Neural progenitor cell (in vitro differentiated cells): ENCODE measurements at places on chromosomes 2 and 18. TPM values are rescaled to one million over a fixed set of nuclear protein-coding genes. Genes with fewer than 3 reads are reported as not detected.

Gene PAIP2B
- total RNA-seq, result 12.5 and 17.1 TPM in 2 replicates

Gene ELOA2
- total RNA-seq, result not detected in 2 replicates

Gene ANKRD30B
- total RNA-seq, result not detected in 2 replicates

Gene GCG
- total RNA-seq, result not detected in 2 replicates

Gene CFAP210
- total RNA-seq, result 1.2 and 2.5 TPM in 2 replicates

Gene CAVIN2
- total RNA-seq, result not detected in 2 replicates

Gene ABHD1
- 0.65 and 1.1 TPM in 2 replicates for total RNA-seq

Gene EFHD1
- total RNA-seq, result 5.9 and 7.0 TPM in 2 replicates

Gene DTNA
- total RNA-seq, result 10.0 and 15.0 TPM in 2 replicates

Gene IL36A
- total RNA-seq, result not detected in 2 replicates

Gene ACOXL
- 2.9 TPM in 2 replicates for total RNA-seq

GRCh38 chr2:106339609-106340008, 128.6 kb downstream of the RGPD3 start:
- DNase-seq, result no peak

DNA sequence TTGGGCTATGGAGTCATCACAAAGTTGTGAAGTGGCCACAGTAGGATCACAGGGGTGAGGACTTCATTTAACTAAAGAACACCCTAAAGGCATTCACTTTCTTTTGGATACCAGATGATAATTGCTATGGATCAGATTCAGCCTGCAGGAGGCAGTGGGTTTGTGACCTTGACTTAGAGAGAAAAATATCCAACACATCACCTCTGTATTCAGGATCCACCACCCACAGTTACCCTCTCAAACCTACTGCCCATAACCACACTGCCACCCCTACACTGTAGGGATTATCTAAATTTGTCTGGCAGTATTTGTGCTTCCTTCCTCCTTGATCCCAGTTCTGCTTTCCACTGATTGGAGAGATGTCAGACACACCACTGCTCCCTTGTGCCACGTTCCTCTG, 269.4 kb downstream of the MYCN start:
- no peak for DNase-seq

DNA sequence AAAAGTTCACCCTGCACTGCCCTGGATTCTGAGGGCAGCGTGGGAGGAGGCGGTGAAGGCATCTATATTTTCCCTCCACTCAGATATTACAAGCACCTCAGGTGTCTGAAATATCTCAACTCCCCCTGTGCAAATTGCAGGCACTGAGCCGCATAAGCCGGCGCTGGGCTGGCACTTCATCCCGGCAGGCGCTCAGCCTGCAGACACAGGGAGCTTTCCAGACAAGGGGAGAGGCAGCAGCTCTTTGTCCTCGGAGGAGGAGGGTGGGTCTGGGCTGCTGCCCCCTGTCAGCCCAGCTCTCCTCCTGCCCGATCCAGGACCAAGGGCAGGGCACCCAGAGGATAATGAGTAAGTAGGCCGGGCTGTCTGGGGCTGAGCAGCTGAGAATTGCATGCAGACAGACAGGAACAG, 189.3 kb upstream of the MYT1L start:
- DNase-seq, result peak; percentile 70

DNA sequence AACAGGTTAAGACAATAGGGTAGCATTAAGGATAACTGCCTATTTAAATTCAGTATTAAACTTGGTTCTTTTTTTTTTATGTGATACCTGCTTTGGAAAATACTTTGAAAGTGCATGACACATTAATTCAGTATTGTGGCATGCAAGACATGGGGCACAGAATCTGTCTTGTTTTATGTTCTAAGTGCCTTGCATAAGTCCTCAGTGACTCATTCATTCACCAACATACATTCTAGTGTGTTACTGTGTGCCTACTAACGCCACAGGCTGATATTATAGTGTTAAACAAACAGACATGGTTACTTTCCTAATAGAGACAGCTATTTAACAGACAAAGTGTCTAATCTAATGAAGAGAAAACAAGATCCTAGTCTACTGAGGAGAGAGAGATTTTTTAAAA, 91.7 kb downstream of the GCA start:
- no peak for DNase-seq

GRCh38 chr2:192465141-192465540, 270.4 kb upstream of the TMEFF2 start:
- no peak for DNase-seq

- no peak for DNase-seq
Measured at GRCh38 chr2:69723791-69724190, 18.1 kb upstream of the ANXA4 start.

DNA sequence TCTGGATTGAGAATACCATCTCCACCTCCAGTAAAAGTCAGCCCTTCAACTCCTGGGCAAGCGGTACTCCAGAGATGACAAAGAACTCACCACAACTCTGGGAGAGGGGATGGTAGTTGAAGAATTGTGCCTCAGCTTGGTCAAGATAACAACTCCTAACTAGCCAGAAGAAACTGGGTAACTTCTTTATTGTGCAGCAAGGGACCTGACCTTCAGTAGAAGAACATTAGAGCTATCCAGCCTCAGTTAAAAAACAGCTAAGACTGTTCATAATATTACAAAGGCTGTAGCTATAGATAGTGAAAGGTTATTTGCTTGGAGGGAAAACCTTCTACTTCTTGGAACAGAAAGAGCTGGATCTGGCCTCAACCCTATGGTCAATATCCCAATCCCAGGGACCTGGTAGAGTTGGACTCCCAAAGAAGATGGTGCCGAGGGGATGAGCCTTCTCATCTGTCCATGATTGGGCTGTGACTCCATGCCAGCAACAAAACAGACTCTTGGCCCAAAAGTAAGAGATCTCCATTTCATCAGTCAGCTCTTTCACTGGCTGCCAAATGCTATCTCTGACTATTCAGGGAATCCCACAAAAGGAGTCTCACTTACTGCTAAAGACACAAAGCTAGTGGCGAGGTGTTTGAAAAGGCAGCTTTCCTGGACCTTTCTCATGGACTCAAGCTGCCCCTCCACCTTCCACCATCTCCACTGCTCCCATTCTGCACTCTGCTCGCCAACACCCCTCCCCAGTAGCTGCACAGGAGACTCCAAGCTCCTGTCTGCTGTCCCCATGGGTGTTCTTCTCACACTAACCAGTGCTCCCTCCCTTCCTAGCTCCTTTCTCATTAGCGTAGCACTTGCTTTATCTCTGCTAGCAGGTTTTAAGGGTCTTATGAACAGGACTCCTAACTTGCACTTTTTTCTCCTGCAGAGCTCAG, 145.8 kb downstream of the CAPN13 start:
- no peak for DNase-seq

DNA sequence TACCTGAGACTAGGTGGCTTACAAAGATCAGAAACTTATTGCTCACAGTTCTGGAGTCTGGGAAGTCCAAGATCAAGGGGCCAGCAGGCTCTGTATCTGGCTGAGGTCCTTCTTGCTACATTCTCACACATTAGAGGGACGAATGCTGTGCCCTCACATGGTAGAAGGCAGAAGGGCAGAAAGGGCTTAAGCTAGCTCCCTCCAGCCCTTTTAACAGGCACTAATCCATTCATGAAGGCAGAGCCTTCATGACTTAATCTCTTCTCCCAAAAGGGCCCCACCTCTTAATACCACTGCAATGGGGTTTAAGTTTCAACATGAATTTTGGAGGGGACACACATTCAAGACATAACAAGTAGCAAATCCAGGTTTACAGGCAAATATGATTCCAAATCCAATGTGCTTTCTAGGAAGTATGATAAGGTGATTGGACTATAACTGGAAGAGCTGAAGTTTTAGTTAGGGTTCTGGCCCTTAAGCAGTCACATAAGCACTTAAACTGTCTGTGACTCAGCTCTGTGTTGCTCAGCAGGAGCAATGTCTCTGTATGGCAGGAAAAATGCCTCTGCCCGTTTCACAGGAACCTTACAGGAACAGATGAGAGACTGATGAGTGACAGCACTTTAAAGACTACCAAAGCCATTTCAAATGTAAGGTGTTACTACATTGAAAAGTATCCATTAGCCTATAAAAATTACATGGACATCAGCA, 119.6 kb upstream of the PTPRM start:
- peak; percentile 56 for DNase-seq

DNA sequence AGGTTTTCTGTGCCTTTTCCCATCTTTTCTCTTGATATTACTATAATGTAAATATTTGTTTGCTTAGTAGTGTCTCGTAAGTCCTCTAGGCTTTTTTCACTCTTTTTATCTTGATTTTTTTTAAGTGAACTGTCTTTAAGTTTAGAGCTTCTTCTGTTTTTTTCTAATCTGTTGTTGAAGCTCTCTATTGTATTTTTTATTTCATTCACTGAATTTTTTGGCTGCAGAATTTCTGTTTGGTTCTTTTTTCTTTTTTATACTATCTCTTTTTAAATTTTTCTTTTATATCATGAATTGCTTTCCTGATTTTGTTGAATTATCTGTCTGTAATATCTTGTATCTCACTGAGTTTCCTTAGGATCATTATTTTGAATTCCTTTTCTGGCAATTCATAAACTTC, 331.8 kb upstream of the RBMS1 start:
- DNase-seq, result no peak

DNA sequence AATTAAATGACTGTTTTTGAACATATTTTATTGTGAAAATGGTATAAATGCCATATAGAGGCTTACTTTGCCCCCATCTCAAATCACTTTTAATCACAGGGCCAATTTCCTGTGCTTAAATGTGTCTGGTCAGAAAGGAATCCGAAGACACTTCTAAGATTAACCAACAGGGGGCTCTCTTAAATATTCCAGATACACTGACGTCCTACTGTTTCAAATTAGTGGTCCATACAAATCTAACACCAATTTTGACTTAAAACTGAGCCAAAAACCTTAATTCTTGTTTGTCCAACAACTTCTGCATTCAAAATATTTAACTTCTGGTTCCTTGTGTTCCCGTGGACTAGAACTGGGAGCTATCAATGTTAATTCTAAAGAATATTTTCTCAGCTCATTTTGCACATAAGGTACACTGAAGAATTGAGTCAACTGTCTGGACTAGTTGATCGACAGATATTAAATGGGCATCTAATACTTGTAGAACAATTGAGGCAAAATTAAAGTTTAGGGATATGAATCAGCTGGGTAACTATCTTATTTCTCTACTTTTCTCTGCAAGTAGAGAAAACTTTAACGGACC, 557.5 kb downstream of the ARHGAP15 start:
- peak; percentile 57 for DNase-seq

- DNase-seq, result no peak
Measured at GRCh38 chr18:79042276-79042675, 26.9 kb upstream of the ATP9B start.

- DNase-seq, result no peak
Measured at GRCh38 chr18:36386150-36386920, 88.8 kb downstream of the FHOD3 start.
